ENCODE measurements at places on chromosomes 13 and 19.

- no peak for DNase-seq
These were observed 198.7 kb upstream of the SLITRK1 start for GRCh38 chr13:84080748-84081530.

- DNase-seq = no peak
These were observed 46.1 kb downstream of the ANKRD10 start for GRCh38 chr13:110868720-110869119.

DNA sequence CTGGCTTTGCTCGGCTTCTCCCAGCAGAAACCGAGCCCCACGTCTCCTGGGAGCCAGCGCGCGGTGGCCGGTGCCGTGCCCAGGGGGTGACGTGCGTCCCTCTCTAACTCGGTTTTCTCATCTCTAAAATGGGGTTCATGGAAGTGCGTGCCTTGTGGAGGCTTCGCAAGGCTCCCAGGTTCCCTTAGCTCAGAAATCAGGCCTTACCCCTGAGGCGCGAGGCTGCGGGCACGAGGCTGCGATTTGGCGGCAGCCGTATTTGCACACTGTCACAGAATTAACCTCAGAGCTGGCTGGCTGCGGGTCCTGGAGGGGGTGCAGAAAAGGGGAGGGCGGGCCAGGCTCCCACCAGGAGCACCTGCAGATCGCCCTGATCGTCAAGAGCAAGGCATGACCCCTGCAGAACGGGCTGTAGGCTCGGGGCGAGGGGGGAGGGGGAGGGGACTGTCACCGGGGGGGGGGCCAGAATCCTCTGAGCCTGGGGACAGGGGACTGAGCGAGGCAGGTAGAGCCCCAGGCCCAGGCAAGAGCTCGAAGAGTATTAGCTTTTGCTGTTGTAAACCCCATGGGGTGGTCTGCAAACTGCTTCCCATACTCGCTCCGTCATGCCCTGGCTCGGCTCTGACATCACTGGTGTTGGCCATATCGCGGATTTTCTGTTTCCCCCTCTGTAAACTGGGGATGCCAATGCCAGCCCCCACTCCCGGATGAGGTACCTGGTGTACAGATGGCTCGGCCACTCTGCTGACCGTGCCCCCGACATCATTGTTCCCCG, 62.2 kb downstream of the CCNE1 start:
- DNase-seq = no peak

DNA sequence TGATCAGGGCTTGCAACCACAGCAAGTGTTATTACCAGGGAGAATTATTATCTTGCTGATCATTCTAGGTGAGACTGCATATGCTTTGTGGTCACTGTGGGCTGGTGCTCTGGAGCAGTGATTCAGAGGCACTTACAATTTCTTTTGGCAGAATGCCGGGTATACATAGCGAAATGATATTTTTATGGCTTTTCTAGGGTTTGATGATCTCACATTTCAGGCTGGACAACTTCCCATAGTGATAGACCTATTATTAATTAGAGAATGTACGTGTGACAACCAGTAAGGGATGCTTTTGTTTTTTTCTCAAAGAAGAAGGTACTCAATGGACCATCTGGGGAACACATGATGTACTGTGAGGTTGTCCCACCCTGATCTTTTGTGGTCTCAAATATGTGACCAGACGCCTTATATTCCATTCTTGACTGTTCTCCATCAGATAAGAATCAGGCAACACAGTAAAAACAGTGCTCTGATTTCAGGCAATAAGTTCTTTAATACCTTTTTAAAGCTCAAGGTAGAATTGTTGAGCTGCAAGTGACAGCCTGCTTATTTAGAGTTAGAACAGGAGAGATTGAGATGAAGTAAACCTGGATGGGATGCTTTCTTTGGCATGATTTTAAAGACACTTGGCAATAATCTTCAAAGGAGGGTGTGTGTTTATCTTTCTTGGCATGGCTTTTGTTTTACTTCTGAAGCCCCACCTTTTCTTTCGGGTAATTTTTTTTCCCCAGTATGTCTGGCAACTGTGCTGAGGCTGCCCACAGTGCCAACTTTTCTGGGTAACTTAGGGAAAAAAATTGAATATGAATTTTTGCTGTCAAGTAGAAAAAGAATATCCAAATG, 27.4 kb upstream of the SCEL start:
- DNase-seq = peak; percentile 30

- DNase-seq = no peak
These were observed 199.6 kb downstream of the SPRY2 start for GRCh38 chr13:80141123-80141849.

DNA sequence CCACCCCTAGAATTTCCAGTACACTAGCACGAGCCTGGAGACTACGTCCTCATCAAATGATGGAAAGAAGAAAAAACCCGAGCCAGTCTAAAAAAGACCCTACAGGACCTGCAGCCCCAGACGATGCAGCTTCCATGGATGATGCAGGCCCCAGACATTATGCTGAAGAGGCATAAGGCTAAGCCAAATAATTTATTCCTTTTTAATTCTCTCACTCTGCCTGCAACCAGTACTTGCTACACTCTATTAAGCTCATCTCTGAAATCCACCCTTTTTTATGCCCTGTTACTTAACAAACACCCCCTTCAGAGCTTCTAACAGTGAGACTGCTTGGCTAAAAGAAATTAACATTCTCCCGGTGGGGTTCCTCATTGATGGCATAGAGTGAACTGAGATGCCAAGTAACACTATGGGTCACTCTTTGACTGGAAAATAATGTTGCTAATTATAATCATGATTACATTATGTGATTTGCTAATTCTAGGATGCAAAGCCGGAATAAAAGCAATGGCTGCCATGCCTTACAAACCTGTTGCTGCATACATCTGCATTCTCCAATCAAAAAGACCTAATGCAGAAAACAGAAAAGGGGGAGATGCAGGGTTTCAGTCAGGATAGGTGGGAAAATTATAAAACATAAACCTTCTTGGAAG, 1462.4 kb downstream of the UQCRFS1 start:
- no peak for DNase-seq

GRCh38 chr13:101730420-101731000, 278.0 kb downstream of the ITGBL1 start:
- no peak for DNase-seq

- no peak for DNase-seq
These were observed 16.2 kb downstream of the CERS1 start for GRCh38 chr19:18879579-18880373.

DNA sequence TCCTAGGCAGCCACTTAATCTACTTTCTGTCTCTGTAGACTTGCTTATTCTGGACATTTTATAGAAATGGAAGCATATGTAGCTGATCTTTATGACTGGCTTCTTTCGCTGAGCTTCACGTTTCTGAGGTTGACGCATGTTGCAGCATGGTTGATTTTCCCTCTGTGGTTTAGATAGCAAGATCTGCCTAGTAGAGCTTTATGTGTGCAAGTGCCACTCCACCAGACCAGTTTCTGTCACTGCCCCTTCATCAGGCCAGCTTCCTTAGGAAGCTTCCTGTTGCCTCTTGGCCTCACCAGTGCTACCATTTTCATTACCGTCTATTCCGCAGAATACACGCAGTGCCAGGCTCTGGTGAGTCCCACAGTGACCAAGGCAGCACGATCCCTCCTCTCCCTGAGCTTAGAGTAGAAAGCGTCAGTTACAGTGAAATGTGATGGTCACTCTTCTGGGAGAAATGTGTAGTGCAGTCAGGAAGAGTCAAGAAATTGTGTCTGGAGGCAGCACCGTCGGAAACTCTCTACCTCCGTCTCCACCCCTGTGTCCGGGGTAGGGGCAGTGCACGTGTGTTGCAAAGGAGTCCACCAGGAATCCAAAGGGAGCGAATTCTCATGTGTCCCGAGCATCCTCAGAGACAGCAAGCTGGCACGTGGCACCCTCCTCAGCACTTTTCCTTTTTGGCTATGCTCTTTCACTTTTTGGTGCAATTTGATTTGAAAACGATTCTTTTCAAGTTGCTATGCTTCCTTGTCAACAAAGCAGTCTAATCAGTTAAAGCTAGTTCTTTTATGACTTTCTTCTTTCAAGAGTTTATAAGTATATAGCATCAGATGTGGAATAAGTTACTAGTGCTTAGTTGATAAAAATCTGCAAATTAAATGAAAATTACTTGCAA, 45.4 kb upstream of the GPR183 start:
- no peak for DNase-seq

GRCh38 chr19:18429717-18430416, 8.1 kb downstream of the ISYNA1 start:
- DNase-seq = no peak

DNA sequence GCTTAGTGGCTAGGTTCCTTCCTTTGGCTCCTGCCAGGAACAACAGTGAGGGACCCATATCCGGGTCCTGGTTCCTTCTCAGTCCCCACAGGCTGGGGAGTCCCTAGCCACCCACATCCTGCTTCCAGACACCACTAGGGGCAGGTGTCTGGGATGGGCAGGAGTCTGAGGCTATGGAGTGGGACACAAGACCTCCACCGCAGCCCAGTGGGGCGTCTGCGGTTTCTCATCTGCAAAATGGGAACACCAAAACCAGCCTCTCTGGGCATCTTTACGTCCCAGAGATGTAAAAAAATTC, 879 bp upstream of the FCGBP start:
- DNase-seq = no peak
